Epithelial cell of esophagus (primary cell): ENCODE measurements at places on chromosomes 1 and 21.
A peak's percentile ranks its signal among the peaks of the same experiment; 100 is the strongest.

GRCh38 chr1:207988326-207989165 lies 77.6 kb upstream of the CD34 start:
- DNase-seq: no peak

DNA sequence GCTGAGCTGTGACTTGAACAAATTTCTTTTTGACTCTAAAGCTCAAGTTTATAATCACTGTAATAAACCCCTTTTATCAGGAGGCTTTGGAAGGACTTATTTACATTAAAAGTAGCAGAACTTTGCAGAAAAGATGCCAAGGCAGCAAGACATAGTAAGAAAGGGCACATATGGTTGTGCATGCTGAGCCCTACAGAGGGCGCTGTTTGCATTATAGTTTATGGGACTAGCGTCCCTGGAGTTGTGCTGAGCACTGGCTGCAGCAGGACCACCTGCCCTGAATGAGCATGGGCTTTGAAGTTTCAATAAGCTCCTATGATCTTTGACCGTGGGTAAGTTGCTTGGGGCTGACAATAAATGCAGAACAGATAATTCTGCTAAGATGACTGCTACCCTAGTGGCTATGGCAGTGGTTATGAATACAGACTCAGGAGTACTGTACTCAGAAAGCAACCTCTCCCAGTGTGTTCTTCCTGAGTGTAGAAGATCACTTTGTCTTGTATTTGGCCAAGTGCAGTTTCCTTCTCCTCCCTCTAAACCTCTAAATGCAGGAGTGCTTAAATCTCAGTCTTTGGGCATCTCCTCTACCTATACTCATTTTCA lies 45.4 kb upstream of the USP1 start:
- no peak for DNase-seq

GRCh38 chr1:56434025-56434424 lies 145.3 kb downstream of the PLPP3 start:
- no peak for DNase-seq

DNA sequence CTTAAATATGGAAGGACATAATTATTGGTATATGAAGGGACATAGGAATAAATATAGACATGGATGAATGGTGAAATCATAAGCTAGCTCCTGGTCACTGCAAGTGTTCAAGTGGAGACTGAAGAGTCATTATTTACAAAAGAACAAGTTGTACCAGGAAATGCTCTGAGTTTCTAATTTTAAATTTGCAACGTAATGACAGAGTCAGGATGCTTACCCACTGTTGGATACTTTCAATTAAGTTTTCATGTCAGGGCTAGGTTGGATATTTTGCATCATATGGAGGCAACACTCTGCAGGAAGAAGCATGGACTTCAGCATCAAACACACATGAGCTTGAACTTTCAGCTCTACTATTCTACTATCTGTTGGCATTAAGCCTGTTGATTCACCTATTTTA lies 499.6 kb upstream of the C1orf87 start:
- peak; percentile 91 for DNase-seq

- no peak for DNase-seq
Measured at GRCh38 chr1:169003864-169004516, 102.5 kb upstream of the ATP1B1 start.

DNA sequence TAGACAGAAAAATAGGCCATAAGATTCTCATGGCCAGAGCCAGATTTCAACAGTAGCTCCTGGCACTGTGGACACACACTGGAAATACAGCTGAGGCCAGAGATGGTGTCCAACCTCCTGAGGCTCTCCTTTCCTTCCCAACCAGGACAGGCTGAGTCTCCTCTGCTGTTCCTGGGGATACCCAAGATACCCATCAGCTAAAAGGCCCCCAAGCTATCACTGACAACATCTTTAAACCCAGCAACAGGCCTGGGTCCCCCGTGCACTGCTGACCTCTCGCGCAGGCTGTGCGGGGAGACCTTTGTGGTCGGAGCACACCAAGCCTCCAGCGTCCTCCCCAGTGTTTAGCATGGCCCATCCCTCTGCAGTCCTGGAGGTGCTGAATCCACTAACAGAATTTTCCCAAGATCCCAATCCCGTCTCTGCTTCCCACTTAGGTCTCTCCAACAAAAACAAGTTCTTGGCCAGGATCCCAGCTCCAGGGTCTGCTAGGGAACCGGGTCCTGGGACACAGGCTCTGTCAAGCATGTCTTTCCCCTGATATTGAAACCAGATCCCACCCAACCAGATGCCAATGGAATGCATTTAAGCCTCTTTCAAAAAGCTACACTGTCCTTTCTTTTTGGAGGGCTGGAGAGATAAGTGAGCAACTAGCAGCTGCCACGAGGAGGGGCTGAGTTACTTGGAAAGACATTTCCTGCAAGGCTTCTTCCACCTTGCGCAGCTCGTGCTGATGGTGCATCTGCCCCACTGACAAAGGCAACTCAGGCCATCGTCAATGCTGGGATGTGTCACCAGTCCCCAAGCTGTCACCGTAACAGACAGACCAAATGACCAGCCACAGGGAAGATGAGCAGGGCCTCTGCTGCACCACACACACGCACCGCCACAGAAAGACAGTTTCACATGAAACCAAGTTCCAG lies 73.2 kb downstream of the BCAR3 start:
- no peak for DNase-seq

GRCh38 chr1:10730985-10731384 lies 65.5 kb downstream of the CASZ1 start:
- DNase-seq: peak; percentile 92

DNA sequence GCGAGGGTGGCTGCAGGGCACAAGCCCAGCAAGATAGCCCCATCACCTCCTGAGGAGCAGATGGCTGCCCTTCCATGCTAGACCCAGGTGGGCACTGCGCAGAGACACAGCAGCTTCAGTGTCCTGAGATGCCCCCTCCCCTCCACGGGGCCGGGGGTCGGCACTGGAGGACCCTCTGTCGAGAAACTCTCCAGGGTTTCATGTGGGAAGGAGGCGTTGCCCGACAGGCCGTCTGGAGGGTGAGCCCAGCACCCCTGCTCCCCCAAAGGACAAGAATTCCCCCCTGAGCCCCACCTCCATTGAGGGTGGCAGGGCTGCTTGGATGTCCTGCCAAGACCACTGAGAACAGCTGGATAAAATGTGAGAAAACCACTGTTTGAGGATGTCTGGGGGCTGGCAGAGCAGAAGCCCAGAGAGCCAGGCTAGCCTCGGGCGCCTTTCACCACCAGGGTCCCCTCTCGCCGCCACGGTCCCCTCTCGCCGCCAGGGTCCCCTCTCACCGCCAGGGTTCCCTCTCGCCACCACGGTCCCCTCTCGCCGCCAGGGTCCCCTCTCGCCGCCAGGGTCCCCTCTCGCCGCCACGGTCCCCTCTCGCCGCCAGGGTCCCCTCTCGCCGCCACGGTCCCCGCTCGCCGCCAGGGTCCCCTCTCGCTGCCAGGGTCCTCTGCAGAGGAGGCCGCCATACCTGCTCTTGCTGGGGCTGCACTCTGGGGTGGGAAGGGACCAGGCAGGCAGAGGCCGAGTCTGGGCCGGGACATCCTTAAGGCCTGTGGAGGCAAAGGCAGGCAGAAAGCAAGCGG lies 44.2 kb downstream of the SLC19A1 start:
- DNase-seq: no peak

- no peak for DNase-seq
Measured at GRCh38 chr1:175749075-175749474, 5.7 kb upstream of the TNR start.

GRCh38 chr1:3356827-3357460 lies 97.5 kb upstream of the ARHGEF16 start:
- DNase-seq: no peak

DNA sequence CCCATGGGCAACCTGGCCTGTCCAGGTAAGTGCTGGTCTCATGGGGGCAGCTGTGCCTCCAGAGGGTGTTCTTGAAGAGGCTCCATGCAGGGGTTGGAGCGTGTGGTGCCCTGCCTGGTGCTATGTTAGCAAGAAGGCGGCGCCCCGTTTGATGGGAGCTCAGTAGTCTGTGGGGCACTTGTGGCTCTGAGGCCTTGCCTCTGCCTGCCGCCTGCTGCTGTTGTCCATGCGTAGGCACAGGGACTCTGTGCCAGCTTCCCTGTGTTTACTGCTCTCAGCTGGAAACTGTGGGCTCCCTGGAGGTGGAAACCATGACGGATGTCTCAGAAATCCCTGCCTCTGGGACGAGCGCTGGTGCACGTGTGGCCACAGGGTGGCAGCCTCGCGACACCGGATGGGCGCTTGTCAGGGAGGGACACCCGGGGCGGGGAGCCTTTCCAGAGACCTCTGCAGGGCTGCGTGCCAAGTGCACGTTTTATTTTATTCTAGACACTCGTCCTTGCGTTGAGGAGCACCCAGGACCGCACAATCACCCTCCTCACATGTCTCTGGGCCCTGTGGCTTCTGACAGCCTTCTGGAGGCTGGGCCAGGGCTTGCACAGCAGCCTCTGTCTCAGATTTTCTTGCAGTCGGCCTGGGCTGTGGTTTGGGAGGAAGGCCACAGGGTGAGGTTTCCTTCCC lies 27.1 kb downstream of the SNAP47 start:
- DNase-seq: peak; percentile 77

DNA sequence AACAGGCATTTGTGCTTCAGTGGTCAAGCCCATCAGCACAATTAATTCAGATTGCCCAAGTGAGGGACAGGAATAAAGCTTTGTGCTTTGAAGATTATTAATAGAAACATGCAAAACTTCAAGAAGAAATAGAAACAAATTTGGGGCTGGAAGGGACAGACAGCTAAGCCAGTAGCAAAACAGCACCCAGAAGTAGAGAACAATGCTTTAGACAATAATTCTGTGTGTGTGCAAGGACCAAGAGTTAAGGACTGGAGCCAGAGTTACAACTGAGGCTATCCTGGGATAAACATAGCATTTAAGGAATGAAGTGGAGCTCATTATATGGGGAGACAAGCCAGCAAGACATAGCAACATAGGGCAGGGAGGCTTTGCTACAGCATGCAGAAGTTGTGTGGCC lies 251.9 kb upstream of the DAB1 start:
- no peak for DNase-seq

GRCh38 chr21:37146320-37147235 lies 73.5 kb downstream of the TTC3 start:
- no peak for DNase-seq

DNA sequence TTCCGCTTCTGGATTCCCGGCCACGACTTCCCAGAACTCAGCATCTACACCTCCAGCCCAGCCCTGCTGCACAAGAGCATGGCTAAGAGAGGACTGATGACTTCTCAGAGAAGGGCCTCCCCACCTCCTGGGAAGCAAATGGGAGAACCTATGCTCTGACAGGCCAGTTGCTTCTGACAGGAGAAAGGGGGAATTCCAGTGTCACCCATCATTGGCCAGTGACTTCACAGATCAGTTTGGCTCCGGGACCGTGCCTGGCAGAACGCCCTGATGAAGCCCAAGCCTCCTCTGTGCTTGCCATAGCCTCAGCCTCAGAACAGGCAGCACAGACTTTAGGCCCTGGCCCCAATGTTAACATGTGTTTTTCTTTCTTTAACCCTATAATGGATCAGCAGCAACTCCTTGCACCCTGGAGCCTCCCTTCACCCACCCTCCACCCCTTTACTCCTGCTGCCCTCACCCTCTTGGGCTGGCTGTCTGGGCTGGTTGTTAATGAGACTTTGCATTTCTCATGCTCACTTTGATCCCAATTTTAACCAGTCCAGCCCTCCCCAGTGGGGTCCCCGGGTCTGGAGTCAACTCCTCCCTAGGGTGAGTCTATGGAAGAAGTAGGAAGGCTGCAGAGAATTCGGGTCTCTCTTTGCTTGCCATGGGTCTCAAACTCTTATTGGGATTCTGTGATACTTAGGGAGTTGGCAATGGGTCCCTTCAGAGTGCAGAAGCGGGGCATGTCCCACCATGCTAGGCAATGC lies 42.7 kb upstream of the SLC30A1 start:
- DNase-seq: no peak

- no peak for DNase-seq
Measured at GRCh38 chr1:40742363-40743061, 41.1 kb upstream of the KCNQ4 start.

- no peak for DNase-seq
Measured at GRCh38 chr1:227540170-227541098, 22.9 kb upstream of the ZNF678 start.

DNA sequence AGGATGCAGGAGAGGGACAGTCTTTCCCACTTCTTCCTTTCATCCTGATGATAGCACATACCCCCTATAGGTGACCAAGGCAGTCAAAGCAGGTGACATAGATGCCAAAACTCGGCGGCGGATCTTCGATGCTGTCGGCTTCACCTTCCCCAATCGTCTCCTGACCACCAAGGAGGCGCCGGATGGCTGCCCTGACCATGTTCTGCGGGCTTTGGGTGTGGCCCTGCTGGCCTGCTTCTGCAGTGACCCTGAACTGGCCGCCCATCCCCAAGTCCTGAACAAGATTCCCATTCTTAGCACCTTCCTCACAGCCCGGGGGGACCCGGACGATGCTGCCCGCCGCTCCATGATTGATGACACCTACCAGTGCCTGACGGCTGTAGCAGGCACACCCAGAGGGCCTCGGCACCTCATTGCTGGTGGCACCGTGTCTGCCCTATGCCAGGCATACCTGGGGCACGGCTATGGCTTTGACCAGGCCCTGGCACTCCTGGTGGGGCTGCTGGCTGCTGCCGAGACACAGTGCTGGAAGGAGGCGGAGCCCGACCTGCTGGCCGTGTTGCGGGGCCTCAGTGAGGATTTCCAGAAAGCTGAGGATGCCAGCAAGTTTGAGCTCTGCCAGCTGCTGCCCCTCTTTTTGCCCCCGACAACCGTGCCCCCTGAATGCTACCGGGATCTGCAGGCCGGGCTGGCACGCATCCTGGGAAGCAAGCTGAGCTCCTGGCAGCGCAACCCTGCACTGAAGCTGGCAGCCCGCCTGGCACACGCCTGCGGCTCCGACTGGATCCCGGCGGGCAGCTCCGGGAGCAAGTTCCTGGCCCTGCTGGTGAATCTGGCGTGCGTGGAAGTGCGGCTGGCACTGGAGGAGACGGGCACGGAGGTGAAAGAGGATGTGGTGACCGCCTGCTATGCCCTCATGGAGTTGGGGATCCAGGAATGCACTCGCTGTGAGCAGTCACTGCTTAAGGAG lies 2.9 kb downstream of the NCDN start:
- no peak for DNase-seq

DNA sequence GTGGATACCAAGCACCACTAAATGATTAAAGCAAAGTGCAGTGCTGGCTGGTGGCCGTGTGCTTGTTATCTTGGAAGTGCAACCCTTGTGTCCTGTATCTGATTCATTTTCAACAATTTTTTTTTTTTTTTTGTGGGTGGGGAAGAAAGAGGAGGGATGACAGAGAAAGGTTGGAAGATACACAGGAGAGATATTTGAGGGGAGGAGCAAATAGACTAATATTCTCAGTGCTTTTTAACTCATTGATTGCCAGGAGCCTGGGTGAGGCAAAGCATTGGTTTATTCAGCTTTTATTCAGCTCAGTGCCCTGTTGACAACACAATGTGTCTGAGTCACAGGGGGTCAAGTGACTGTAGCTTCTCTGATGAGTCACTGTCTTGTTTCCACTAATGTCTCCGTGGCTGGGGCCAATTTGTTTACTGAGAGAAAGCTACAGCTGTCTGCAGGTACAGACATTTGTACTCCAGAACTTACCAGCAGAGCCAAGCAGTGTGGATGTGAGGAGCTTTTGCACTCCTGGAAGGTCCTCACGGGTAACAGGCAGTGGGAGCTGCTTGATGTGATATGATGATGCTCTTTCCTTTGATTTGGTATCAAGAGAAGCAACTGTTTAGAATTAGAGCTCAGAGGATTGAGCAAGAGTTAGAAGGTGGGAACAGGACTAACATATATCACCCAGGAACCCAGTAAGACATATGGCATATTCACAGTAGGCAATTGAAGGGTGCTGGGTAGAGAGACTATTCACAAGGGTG lies 23.6 kb upstream of the DNM3 start:
- DNase-seq: peak; percentile 95
